Umbilical cord (tissue), 2 donors: ENCODE measurements at places on chromosomes 4 and X.

- DNase-seq = no peak
Measured at GRCh38 chr4:139602776-139603360, 46.8 kb upstream of the SETD7 start.

DNA sequence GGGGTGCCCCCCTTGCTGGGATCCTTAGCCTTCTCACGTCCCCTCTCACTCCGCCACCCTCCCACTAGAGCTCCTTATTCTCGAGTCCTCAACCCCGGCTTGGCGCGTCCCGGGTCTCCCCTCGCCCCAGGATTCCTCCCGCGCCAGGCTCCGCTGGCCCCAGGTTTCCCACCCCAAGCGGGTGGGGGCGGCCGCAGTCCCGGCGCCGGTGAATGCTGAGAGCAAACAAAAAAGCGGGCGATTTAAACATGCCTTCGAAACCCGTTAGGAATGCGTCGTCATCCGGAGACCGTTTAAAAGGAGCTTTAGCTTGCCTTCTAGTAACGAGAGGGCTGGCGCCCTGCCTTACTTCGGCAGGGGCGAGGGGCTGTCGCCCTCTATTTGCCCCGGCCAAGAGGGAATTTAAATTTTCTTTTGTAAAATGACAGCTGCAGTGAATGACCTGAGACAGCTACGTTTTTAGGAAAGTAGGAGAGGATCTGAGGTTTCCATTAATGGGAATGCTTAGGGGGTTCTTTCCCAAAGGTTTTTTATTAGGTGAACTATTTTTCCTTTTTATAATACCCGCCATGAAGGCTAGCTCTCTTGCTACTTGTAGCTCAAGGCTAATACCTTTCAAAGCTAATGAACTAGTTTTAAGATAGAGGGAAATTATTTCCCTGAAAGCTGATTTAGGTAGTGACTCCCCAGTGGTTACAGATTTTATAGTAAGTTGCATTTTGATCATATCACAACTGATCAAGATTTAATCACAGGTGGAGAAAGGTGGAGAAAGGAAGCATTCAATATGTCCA, 3.1 kb downstream of the JADE1 start:
- peak; percentile 73 for DNase-seq

DNA sequence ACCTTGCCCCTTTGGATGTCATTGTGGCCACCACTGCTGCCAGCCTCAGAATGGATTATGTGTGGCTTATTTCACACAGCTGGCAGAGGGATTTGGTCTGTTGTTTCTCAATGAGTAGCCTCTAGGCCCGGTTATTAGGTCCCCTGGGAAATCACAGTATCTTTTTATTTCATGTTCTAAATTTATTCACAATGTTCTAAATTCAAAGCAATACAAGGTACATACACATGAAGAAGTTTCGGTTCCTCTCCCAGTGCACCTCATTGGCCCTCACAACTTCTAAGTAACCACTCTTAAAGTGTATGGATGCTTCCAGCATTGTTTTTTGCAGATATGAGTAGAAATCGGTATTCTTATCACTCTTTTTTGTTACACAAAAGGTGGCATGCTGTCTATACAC, 262.7 kb downstream of the RCHY1 start:
- no peak for DNase-seq

GRCh38 chr4:153589703-153590595, 94.1 kb upstream of the TLR2 start:
- DNase-seq = no peak

DNA sequence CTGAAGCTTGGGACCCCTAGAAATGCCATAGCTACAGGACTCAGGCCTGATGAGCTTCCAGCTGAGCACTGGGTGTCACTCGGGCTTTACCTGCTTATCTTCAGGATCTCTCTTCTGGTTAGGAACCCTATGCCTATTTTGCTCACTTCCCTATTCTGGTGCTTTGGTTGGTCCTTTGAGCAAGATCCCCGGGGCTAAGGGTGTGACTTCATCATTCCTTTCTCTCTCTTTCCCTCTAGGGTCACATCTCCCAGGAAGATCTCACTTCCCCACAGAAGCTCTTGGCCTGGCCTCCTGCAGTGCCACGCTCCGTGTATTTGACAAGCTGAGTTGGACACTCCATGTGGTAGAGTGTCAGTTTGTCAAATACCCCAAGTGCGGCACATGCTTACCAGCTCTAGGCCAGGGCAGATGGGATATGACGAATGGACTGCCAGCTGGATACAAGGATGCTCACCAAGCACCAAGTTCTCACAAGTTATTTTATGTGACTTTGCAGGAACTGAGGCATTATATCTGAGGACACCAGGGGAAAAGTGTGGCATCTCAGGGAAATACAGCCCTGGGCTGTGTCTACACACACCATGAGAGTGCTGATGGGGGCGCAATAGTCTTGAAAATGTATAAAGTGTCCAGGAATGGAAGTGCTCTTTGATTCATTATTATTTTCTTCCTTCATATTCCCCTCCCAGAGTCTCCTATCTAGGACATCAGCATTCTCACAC, 21.1 kb downstream of the VSIG4 start:
- DNase-seq = no peak

GRCh38 chr4:44186096-44186849, 262.3 kb downstream of the KCTD8 start:
- no peak for DNase-seq

- peak; percentile 18 for DNase-seq
Measured at GRCh38 chrX:143854006-143854405, 29.9 kb upstream of the UBE2NL start.

DNA sequence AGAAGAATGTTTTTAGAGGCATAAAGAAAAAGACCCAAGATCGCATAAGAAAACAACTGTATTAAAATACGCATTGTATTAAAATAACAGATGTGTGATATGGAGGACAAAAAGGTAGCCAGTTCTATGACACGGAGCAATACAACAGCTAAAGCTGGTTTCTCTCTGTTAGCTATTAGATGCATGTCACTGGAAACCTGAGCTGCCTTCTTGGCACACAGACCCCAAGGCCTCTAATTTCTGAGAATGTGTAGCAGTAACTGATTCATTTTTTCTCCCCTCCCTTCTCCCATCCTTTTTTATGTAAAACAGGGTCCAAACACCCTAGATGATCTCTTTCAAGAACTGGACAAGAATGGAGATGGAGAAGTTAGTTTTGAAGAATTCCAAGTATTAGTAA, 4.1 kb downstream of the S100G start:
- no peak for DNase-seq
